EH (cell line): ENCODE measurements at places on chromosomes 3 and 15.

- DNase-seq, result no peak
These were observed 61.8 kb downstream of the HACD2 start for GRCh38 chr3:123523023-123523412.

DNA sequence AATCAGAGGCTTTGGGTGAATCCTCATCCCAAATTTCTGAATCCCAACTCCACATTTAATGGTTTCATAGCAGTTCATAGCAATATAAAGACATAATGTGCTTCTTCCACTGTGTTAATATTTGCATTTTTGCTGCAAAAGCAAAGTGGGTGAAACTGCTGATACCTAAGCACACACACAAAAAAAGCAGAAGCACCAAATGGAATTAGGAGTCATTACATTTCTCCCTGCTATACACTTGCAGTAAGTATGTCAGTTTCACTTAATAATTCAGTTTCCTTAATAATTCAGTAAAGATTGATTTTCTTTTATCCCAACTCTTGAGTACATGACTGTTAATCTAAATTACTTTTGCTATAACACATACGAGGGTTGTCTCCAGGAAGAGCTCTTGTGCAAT is 48.9 kb upstream of the ALCAM start:
- no peak for DNase-seq

GRCh38 chr3:104044002-104044401 is 1322.7 kb upstream of the ALCAM start:
- DNase-seq, result no peak

DNA sequence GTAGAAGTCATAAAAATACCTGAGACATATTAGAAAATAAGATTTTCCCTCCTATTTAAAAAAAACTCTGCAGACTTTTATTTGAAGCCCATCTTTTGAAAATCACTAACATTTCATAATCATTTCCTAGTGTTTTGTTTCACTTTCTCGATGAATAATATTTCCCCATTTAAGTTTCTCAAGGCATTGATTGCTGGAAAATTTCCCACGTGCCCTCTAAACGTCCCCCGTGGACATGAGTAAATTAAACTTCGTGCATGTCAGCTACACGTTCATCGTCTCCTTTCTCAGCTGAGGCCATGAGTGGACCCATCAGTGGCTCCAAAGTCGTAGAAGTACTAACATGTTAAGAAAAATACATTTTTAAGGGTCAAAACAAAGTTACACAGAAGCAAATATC is 2.0 kb upstream of the TM2D3 start:
- no peak for DNase-seq

GRCh38 chr15:50751394-50751793 is 14.1 kb downstream of the SPPL2A start:
- DNase-seq, result no peak

DNA sequence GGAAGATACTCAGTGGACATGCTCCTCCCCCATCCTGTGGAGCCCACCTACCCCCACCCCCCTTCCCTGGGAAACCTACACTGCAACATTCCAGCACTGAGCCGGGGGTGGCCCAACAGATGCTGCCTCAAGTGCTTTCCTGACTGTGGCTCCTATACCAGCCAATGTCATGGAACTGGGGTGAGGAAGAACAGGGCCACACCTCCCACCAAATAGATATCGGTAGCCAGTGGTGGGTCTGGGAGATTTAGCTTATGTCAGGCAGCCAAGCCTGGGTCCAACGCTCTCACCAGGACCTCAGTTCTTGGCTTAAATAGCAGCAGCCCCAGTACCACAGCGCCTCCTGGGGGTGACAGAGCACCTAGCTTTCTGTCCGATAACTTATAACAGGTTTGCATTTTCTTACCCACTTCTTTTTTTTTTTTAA is 30.3 kb downstream of the CDC25A start:
- DNase-seq, result peak; percentile 76

- DNase-seq, result peak; percentile 42
These were observed 22.4 kb downstream of the FNDC3B start for GRCh38 chr3:172061724-172062184.

- DNase-seq, result no peak
These were observed 34.5 kb downstream of the IL17RD start for GRCh38 chr3:57130571-57131209.

DNA sequence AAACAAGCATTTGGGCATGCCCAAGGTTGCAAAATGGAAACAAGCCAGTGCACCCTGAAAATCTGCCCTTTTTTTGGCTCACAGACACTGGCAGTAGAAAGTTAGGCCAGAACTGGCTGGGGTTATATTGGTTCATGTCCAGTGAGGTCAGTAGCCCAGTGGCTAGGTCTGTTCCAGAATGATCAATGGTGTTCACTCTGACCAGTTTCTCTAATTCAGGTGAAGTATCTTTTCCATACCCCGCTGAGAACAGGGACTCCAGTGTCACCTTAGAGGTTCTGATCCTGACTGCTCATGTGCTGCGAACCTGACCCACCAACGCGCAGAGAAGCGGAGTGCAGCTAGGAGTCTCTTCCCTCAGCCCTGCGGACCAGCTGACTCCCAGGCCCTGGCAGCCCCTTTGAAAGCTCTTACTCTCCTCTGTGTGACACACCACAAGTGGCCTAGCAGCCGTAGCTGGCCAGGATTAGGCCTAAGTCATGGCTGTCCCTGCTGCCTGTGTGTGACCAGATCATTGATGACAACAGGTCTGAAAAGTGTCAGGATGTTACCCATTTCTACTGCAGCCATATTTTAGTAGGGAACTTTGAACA is 123.5 kb downstream of the GHSR start:
- no peak for DNase-seq

GRCh38 chr15:31228980-31229826 is 97.4 kb upstream of the KLF13 start:
- DNase-seq, result no peak

GRCh38 chr3:100482176-100482575 is 10.2 kb upstream of the TMEM45A start:
- DNase-seq, result no peak

- DNase-seq, result no peak
These were observed 134.7 kb downstream of the LRTM1 start for GRCh38 chr3:54793171-54793570.

DNA sequence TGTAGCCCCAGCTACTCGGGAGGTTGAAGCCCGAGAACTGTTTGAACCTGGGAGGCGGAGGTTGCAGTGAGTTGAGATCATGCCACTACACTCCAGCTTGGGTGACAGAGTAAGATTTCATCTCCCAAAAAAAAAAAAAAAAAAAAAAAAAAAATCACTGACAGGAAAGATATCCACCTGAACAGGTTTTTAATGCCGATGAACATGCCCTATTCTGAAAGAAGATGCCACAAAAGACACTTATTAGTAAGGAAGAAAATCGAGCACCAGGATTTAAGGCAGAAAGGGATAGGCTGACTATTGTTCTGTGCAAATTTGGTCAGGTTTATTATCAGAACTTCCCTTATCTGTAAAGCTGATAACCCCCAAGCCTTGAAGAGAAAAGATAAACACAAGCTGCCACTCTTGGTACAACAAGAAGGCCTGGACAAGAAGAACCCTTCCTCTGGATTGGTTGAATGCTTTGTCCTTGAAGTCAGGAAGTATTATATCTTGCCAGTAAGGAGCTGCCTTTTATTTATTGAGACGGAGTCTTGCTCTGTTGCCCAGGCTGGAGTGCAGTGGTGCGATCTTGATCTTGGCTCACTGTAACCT is 2.7 kb upstream of the PARP16 start:
- no peak for DNase-seq

- no peak for DNase-seq
These were observed 20.3 kb upstream of the XIRP1 start for GRCh38 chr3:39212665-39213064.
